Iris pigment epithelial cell (primary cell): ENCODE measurements at places on chromosomes 11 and 22.

DNA sequence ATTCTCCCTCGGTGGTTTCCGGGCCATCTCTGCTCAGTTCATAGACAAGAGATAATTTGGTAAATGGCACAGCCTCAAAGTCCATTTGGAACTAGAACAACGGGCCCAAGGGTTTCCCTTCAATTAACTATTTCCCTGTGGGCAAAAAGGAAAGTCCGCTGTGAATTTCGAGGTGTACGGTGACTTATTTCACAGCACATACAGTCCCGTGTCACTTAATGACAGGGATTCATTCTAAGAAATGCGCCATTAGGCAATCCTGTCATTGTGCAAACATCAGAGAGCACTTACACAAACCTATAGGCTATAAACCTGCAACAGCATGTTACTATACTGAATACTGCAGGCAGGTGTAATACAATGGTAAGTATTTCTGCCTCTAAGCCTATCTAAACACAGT, 551.6 kb downstream of the OPCML start:
- no peak for DNase-seq

- DNase-seq, result no peak
Measured at GRCh38 chr11:110798201-110798900, 86.1 kb upstream of the ARHGAP20 start.

DNA sequence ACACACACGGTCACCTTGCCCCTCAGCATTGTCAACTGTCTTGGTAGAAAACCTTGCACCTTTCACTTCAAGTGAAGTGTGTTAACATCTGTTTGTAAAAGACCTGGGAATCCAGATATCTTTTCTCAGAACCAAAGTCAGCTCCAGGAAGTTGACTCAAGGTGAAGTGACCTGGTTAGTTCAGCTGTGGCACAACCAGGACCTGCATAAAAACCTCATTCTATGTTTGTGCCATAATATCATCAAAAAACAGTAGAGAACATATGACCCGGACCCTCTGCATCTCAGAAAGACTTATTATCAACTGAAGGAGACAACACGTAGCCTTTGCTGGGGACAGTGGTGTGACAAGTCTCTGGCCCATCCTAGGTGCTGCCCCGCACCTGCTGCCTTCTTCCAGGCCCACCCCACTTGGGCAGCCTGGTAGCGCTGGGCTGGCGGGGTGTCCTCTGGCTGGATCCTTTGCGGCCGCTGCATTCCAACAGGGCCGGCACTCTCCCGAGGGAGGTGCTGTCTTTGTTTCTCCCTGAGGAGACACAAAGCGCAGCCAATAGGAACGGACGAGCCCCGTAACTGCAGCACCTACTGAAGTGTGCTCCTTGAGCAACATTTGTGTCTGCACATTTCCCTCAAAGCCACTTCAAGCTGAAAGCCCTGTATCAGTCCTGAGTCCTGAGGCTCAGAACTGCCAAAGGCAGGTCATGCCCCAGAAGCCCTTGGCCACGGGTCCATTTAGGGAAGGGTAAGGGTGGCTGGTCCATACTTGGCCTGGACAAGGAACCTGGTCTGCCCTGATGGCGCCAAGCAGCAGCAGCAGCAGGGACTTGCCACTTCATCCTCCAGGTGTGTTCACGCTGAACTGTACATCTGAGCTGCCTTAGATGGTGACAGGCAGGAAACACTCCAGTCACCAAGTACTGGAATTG, 25.2 kb downstream of the LRRC74B start:
- DNase-seq, result no peak

DNA sequence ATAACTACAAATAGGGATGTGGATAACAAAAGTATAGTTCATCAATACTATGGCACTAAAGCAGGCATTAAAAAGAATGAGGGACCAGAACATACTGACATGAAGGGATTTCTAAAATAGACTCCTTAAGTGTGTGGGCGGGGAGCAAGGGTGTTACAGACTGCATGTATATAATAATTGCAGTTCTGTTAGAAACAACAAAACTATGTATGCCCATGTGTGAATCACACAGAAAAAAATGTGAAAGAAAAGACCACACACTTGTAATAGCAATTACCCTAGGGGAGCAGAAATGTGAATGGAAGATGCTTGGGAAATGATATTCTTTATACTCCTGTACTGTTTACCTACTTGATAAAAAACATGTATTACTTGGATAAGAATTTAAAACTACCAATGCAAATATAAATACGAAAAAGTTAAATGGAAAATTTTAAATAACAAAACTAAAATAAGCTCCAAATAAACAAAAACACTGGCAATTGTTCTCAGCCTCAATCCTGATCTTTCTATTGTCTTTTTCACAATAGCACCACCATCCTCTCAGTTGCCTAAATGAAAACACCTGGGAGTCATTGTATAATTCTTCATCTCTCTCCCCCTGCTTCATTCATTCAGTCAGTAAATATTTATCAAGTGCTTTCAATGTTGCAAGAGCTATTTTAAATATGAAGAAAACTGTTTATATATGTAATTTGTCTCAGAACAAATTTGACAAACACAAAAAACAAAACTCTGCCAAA, 129.8 kb downstream of the FCHSD2 start:
- DNase-seq, result peak; percentile 48

DNA sequence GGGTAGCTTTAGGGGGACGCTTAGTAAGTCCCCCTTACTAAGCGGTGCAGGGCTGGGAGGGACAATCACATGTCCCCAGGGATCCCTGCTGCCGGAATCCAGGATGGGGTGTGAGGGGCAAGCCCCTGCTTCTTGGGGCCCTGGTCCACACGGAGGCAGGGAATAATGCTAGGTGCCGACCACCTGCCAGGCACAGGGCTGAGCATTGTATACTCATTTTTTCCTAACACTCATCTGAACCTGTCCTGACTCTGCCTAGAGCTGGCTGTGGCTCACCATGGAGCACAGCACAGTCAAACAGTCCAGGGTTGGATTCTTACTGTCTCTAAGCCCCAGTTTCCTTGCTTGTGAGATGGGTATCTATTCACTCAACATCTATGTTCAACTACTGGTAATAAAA, 1.4 kb upstream of the LTBP3 start:
- no peak for DNase-seq

DNA sequence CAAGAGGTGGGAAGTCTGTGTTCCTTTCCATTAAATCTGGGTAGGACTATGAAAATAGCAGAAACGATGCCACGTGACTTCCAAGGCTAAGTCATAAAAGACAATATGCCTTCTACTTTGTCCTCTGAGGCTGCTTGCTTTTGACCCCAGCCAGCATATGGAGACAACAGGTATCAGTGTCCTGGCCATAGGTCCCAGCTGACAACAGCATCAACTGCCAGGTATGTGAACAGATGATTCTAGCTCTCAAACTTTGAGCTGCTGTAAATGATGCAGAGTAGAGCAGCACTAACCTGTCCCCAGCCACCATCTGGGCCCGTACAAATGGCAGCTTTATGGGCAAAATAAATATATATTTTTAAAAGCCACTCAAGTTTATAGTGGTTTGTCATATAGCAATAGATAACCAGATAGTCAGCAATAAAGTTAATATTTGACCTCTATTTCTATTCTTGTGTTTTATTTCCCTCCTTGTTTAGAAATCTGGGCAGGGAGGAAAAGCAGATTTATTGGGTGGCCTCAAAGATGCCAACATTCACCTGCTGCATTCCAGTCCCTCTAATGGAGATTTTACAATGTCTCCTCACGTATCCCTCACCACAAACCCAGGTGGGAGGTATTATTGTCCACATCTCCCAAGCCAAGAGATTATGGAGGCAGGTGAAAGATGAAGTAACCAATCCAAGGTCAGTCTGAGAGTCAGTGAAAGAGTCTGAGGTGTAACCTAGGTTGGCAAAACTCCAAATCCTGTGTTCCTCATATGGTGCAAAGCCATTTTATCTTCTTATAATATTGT, 209.6 kb upstream of the LARGE1 start:
- no peak for DNase-seq

- DNase-seq, result no peak
Measured at GRCh38 chr11:119025978-119026766, 4.5 kb downstream of the SLC37A4 start.

- DNase-seq, result no peak
Measured at GRCh38 chr22:26574001-26574723, 15.8 kb downstream of the TPST2 start.

DNA sequence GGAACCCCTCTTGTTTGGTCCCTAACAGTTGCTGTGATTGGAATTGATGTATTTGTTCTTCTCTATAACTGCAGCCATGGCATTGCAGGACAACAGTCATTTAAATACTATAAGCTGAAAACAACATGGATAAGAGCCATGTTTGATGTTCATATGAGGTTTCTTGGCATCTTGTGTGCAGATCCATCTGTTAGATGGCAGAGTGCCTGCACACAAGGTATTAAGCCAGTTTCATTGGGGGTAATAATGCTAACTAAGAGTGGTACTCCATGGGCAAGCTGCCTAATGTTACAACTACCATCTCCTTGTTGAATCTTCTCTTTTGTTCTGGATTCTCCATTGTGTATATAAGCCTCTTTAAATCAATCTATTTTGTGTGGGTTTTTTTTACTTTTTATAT, 206.0 kb upstream of the CHORDC1 start:
- DNase-seq, result no peak

DNA sequence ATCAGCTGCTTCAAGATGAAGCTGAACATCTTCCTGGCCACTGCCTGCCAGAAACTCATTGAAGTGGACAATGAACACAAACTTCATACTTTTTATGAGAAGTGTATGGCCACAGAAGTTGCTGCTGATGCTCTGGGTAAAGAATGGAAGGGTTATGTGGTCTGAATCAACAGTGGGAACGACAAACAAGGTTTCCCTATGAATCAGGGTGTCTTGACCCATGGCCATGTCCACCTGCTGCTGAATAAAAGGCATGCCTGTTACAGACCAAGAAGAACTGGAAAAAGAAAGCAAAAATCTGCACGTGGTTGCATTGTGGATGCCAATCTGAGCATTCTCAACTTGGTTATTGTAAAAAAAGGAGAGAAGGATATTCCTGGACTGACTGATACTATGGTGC, 22.2 kb upstream of the BIRC3 start:
- no peak for DNase-seq

DNA sequence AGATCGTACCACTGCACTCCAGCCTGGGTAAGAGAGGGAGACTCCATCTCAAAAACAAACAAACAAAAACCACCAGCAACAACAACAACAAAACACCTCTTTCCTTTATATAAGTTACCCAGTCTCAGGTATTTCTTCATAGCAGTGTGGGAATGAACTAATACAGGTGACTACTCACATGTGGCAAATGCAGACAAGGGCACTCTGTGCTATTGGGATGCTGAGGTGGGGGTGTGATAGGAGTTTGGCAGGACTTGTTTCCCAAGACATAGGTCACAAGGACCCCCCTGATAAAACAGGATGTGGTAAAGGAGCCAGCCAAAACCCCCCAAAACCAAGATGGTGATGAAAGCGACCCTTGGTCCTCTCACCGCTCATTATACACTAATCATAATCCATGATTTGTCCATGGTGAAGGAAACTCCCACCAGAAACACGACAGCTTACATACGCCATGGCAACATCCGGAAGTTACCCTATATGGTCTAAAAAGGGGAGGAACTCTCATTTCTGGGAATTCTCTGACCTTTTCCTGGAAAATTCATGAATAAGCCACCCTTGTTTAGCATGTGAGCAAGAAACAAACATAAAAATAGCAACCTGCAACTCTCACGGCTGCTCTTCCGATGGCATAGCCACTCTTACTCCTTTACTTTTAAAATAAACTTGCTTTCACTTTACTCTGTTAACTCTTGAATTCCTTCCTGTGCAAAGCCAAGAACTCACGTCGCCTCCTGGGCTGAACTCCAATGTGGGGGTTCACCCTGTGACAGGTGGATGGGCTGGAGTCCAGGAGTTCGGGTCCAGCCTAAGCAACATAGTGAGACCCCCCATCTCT, 18.8 kb upstream of the INCENP start:
- peak; percentile 57 for DNase-seq

- no peak for DNase-seq
Measured at GRCh38 chr11:12102588-12103410, 7.6 kb upstream of the MICAL2 start.

DNA sequence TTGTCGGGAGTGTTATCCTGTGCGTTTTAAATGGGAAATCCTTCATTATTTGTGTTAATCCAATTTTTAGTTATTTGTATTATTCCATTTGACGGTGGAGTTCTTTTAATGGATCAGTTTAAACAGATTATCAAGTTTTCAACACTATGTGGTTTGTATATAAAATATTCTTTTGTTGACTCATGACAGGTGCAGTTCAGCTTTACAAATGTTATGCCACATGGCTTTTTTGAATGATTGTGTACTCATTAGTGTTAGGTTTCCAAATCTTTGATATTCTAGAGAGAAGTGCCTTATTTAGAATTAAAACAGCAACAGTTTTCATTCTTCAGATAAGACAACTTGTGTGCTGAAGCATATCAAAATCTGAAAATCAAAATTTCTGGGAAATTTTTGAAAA, 2.4 kb downstream of the JAM3 start:
- DNase-seq, result no peak

DNA sequence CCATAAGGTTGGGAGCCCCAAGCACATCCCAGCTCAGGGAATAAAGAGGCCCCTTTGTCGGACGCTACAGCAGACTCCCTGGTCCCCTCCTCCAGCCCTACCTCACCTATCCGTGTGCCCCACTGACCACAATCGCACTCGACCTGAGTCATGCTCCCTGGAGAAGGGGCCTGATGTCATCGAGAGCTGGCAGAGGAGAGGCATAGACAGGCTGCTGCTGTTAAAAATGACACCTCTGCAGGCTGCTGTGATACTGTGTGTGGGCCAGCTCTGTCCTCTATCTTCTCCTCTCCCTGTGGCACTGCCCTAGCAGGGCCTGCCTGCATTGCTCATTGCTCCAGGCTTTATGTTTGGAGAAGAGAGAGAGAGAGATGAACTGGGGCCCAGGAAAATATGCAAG, 123.4 kb upstream of the SYT13 start:
- no peak for DNase-seq

DNA sequence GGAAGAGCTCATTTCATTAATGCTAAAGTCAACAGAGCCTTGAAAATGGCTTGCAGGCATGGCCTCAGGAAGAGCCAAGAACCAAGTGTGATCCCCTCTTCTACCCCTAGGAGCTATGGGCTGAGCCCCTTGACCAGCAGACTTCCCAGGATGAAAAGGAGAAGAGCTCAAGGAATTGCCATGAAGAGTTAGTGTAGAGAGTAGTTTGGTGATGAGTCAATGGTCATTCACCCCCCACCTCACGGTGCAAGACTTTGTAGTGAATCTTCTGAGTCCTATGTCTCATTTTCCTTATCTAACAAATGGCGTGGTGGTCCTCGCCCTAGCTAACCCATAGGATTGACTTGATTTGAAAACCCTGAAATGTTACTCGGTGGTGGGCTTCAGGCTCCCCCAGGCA, 422.4 kb upstream of the CADM1 start:
- no peak for DNase-seq
